ENCODE measurements at places on chromosomes 12 and 14.
A peak's percentile ranks its signal among the peaks of the same experiment; 100 is the strongest.

DNA sequence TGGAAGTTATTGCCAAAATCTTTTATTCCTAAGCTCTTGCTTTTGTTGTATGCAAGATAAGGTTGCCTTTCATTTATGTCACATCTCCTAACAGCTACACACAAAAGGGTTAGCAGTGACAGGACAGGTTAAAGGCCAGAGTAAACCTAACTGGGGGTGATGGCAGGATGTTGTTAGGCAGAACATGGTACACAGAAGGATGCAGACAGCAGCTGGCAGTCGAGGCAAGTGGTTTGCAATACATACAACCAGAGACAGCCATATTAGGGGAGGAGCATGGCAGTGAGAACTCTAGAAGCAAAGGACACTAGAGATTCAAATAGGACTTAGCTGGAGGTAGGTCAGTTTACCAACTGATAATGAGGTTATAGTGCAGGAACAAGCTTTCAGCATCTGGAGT, 2.7 kb upstream of the ABCD2 start:
- DNase-seq: no peak

- DNase-seq: peak; percentile 39
Measured at GRCh38 chr12:101939306-101939705, 61.9 kb downstream of the DRAM1 start.

GRCh38 chr12:98369581-98369980, 145.8 kb upstream of the TMPO start:
- no peak for DNase-seq

DNA sequence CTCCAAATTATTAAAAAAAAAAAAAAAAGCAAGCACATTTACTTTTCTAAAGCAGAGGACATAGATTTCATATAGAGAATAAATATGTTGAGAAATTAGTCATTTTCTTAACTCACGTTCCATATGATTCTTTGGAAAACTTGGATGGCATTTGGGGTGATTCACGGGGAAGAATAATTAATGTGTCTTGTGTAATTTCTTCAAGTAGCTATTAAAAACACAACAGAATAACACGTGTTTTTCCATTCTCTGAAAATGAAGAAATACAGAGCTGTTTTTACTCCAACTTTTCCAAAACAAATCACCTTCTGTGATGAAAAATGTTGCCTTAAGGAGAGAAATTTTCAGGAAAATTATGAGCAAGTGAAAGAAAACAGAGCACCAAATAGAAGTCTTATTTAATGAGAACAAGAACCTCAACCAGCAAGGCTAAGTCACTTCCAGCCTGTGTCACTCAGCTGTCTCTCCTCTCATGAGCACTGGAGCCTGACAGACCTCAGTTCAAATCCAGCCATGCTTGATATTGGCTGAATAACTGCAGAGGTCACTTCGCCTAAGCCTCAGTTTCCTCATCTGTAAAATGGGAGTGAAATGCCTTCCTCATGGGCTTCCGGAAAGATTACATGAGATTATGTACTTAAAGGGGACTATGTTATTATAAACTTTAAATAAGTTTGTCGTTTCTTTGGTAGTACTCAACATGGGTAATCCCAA, 42.8 kb upstream of the NUAK1 start:
- no peak for DNase-seq

GRCh38 chr12:101839324-101840283, 8.8 kb upstream of the GNPTAB start:
- DNase-seq: peak; percentile 86

- no peak for DNase-seq
Measured at GRCh38 chr12:21773263-21773741, 1.2 kb downstream of the KCNJ8 start.

DNA sequence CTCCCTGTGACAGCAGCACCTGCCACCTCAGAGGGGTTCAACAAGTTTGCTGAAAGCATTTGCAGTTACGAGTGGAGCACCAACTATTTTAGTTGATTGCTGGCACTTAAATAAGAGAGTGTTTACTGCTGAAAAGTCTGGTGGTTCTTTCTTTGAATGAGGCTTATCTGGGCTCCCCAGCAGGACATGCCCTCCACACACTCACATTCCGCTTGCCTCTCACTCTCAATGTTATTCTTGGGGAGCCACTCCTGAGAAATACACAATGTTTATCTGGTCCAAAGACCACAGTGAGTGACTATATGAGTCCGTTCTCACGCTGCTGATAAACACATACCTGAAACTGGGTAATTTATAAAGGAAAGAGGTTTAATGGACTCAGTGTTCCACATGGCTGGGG, 31.9 kb downstream of the NT5DC3 start:
- DNase-seq: no peak

DNA sequence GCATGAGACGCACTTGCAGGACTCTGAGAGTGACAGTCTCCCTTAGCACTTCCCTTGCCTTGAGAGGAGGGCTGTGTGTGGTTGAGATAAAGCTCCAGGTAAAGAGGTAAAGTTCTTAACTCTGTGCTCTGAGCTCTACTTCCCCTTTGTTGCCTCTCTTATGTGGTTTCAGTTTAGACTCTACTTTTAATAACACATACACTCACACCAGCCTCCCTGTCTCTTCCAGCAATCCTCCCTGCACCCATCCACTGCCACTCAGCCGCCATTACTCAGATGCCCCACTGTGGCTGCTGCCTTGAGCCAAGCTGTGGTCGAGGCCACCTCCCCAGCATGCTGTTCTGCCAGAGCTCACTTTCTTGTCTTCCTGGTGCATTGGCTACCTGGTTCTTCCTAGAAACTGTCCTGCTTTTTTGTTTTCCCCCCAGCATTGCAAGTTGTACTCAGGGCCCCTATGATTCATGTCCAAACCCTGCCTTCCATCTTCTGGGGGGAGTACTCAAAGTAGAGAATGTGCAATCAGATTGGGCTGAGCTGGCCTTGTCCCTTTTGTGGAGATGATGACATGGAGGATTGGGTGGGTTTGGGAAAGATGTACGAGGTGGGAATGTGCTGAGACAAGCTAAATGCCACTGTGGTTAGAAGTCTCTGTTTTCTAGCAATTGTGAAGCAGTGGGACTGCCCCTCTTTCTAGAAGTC, 115.5 kb upstream of the PARP11 start:
- no peak for DNase-seq

DNA sequence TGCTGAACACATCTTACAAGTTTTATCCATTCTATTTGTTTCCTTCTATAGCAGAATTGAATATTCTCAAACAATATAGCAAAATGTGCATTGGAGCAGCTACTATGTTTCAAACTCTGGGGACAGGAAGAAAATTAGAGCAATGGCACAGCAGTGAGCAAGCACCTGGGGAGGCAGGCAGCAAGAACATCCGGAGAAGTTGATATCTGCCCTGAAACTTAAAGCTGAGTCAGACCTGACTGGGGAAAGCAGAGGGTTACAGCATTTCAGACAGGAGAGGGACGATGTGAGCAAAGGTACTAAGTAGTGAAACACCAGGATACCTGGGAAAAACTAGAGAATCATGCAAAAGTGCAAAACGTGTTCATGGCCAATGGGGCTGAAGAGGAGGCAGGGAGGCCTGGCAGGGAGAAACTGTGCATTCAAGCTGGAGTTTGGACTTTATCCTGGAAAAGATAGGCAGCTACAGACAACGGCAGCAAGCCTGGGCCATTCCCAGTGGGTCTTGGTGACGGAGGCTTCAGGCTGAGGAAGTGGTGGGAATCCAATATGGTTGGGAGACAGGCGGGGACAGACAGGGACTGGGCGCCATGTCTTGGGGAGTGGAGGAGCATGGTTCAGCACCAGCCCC, 118.0 kb upstream of the CDKN3 start:
- DNase-seq: no peak

GRCh38 chr14:51107801-51108200, 12.9 kb upstream of the TRIM9 start:
- no peak for DNase-seq

DNA sequence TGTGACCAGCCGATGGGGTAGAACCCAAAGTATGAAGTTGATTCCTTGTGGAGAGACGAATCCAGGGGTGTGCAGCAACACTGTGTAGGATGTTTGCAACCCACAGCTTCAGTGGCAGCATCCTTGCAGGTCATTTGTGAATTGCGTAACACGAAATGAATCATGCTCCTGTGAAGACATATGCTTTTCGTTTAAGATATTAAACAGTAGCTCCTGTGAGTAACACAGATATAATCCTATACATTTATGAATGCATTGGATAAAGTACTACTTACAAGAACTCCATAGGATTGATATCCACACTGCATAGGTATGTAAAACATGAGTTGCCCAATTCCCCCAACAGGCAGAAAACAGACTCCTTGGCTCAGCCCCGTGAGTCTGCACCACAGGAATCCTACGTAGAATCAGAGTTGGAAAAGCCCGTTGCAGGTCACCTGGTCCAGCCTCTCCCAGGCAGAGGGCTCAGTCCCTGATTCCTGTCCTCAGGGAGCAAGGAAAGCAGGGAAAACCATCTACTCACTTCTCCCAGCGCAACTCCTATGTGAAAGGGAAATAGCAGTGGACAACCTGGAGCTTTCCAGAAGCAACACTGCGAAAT, 75.8 kb downstream of the GPATCH2L start:
- peak; percentile 71 for DNase-seq

- DNase-seq: no peak
Measured at GRCh38 chr12:12534975-12535374, 27.7 kb downstream of the DUSP16 start.

DNA sequence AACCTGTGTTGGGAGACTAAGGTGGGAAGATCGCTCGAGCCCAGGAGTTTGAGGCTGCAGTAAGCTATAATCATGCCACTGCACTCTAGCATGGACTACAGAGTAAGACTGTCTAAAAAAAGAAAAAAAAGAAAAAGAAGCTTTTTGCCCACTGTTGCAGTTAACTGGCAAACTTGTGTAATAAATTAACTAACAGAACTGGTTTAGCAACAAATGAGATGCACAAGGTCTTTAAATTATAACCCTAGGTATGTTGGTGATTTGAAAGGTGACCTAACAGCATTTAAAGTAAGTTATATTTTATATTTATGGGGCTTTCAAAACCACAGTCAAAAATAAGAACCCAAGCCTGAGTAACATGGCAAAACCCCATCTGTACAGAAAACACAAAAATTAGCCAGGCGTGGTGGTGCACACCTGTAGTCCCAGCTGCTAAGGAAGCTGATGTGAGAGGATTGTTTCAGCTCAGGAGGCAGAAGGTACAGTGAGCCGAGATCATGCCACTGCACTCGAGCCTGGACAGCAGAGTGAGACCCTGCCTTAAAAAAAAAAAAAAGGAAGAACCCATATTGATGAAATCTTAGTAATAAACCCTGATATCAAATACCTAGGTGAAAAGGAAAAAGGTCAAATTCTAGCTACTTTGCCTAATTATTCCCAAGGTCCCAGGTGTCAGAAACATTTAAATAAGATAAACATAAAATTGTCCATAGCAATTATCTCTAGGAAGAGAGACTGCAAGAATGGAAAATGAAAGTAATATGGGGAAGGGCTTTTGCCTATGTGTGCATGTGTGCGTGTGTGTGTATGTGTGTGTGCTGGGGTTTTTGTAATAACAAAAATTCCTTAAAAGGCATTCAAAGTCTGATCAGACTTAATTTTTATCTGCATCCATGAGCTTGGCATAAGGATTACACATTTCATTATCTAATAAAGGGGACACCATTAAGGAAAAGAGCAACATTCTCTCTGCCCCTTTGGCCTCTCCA, 15.4 kb downstream of the SYNE2 start:
- no peak for DNase-seq

DNA sequence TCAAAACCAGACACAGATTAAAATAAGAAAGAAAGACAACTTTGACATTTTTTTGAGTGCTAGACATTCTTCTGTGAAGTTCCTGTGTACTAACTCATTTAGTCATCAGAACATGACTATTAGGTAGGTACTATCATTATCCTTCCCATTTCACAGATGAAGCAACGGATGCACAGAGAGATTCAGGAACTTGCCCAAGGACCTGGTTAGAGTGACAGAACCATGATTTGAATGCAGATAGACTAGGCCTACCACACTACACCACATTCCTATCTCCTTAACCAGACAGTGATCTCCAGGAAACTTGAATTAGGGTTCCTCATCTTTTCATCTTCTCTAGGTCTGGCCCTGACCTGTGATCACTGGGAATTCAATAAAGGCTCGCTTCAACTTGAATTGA, 54.4 kb upstream of the MED13L start:
- DNase-seq: no peak

GRCh38 chr14:67987606-67988005, 168.0 kb downstream of the RAD51B start:
- peak; percentile 82 for DNase-seq

DNA sequence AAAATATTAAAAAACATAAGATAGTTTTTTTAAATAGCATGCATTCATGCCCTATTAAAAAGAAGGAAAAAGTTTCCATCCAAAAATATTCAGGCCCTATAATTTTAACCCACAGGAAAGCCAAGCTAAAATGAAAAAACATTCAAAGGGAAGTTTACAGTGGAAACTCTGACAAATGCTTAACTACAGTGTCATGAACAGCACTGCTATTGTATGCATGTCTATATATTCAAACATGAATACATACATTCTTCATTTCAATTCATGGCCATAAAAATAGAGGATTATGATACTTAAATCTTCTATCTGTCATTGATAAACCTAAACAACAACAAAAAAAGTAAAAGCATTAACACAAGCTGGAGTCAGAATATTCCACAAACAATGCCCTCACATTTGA, 67.4 kb downstream of the PPP2R5E start:
- no peak for DNase-seq

DNA sequence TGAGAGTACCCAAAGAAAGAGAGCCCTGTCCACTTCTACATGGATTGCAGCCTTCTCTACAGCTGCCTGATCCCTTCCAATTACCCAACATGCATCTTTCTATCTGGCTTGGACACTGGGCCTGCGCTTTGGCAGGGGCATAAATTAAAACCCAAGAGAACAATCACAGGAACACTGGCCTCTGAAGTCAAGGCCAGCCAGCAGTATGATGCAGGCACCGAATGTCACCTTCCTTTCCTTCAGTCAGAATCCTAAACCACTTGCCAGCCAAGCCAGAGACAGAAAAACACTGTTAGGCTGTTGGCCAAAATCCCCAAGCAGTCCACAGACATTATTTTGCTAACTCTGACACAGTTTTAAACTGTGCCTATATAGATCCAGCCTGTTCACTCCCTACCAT, 113.7 kb downstream of the DUSP6 start:
- no peak for DNase-seq

- DNase-seq: peak; percentile 72
Measured at GRCh38 chr14:88384718-88385117, 739 bp upstream of the SPATA7 start.

- DNase-seq: peak; percentile 74
Measured at GRCh38 chr12:46219877-46220655, 48.8 kb downstream of the SLC38A1 start.

- DNase-seq: no peak
Measured at GRCh38 chr12:112901271-112901670, 5.5 kb upstream of the OAS1 start.

DNA sequence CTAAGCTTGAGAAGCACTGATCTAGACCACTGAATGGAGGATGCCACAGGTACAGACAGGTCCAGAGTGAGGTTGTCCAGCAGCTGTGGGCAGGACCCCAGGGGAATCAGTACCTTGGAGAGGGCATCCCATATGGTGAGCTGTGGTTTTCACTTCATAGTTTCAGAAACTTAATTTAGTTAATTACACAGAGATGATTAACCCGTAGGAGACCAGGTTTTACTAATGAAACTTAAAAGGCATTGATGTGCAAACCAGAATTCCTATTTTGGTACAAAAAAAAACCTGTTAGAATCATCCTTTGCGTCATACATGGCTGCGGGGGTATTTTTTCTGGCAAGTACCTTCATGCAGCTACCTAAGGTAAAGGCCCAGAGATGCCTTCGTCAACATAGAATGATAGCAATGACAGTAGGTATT, 159.3 kb downstream of the DACT1 start:
- DNase-seq: no peak

Data from adipocyte (in vitro differentiated cells).